Colonic mucosa (tissue), 4 donors: ENCODE measurements at places on chromosomes 1 and 21. TPM values are rescaled to one million over a fixed set of nuclear protein-coding genes. Genes with fewer than 3 reads are reported as not detected.

DNA sequence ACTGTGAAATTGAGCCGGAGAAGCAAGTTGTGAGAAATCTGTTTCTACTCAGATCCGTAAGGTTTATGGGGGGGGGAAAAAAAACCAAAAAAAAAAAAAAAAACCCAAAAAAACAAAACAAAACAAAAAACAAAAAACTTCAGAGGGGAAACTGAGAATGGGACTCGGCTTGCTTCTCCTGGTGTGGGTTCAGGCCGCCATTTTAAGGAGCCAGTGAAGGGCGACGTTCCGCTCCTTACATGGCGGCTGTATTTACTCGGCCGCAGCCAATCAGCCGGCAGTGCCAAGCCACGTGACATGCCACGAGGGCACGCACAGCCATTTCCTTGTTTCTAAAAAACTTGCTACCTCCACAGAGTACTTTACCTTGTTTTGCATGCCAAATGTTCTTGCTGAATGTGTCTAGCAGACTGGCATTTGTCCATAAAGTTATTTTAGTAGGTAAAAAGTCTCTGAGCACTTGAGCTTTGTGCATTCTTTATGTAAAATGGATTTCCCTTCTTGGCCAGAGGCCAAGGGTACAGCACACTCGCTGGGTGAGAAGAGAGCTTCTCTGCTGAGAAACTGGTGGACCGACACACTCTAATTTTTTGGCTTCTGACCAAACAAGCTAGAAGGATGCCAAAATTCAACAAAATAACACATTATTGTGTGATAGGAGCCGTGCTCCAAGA, 101.8 kb downstream of the NFIA start:
- DNase-seq, result peak; percentile 82

DNA sequence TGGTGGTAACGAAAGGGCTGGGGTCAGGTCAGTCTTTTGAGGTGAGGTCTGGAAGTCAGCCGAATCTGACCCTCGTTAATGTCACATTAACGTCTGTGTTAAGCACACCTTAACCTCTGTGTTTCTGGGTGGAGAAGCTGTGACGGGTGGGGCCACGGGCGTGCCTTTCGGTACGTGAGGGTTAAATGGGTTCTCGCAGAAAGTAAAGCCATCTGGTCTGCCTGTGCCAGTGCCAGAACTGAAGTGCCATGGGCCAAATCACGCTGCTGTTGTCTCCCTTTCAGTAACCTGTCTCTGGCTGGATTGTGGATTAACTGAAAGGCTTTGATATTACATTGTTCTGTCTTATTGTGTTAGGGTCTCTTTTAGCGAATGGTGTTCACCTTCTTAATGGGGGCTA, 14.4 kb downstream of the URB2 start:
- DNase-seq, result peak; percentile 37

DNA sequence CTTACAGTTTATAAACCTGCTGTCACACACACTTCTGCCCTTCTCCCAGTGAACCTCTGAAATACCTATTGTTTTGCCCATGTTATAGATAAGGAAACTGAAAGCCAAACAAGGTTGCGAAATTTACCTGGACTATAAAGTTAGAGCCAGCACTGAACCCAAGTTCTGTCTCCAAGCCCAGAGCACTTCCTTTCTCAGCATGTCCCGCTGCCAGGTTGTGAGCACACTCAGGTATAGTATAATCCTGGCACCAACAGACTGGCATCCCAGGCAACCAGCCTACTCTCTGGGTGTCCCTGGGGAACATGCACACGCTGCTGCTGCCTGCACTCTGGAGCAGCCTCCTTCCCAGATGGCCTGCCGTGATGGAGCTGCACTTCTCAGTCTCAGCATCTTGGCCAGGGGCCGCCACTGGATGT, 45.1 kb downstream of the PGBD5 start:
- DNase-seq, result peak; percentile 22

SPRR1B gene
- total RNA-seq, result not detected
